Renal cortex interstitium (tissue), 15 donors: ENCODE measurements at places on chromosomes 3 and 15. TPM values are rescaled to one million over a fixed set of nuclear protein-coding genes. Genes with fewer than 3 reads are reported as not detected.
A peak's percentile ranks its signal among the peaks of the same experiment; 100 is the strongest.

ZBTB20 gene
- 6.6 TPM for polyA plus RNA-seq

- no peak for DNase-seq
These were observed 967.8 kb upstream of the CFAP20DC start for GRCh38 chr3:60017631-60018030.

DNA sequence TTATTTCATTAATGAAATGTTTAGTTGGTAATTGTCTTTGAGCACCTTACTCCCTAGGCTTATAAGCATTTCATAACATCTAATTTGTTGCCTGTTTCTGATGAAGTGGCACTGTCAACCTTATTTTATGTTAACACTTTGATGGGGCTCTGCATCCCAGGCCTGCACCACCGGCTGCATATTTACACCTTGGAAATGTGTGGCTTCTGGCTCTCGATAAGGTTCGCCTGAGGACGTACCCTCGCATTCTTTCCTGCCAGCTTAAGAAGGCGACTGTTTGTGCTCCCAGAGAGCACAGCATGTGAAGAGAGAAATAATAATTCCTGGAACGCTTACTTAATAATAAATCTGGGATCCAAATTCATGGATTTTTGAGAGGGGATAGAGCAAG lies 763.3 kb upstream of the CFAP20DC start:
- DNase-seq = no peak

DNA sequence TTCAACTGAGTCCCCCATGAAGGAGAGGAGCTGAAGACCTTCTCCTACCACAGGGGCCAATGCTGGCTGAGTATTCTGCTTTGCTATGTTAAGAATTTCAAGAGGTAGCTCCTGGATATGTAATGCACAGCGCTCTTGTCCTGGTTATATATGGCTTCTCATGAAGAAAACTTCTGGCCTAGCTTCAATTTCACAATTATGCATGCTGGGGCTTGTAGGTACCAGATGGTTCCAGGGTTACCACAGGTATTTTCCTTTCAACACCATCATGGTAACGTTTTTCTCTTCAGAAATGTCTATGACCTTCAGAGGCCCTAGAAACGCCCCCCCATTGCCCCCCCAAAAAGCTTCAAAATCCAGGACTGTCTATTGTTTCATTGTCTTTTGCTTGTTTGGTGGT lies 311.7 kb upstream of the ICE2 start:
- DNase-seq = no peak

- DNase-seq = no peak
These were observed 33.7 kb downstream of the ST6GAL1 start for GRCh38 chr3:186964071-186964470.

GRCh38 chr3:54966979-54967378 lies 39.1 kb upstream of the LRTM1 start:
- no peak for DNase-seq

DNA sequence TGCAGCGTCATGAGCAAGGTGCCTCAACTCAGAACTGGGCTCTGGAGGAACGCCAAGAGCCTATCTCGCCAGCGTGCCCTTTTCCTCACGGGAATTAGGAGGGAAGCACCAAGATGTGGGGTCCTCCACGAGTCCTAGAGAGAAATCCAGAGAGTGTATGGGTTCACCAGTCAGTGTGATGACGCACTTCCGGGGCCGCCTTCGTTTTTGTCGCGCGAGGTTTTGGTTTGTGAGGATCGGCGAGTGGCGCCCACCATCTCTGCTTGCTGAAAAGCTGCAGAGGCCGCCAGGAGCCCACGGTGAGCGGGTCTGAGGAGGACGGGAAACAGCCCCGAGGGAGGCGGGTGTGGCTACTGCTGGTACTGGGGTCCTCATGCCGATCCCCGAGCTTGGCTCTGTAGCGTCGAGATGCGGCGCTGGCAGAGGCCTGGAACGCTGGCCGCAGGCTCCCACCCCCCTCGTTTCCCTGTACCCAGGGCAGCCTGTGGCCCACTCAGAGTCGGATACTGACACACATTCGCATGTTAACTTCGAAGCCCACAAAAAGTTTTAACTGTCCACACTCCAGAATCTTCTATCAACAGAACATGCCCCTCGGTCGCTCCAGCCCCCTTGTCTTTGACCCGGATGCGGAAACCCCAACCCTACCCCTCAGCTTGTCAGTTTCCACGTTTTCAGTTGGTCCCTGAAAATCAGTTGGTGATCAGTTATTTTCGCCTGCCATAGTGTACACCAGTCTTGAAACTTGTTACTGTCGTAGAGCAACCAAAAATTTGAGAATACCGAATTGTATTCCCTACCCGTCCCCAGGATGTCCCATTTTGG lies 30.4 kb downstream of the ZNF662 start:
- peak; percentile 20 for DNase-seq

DNA sequence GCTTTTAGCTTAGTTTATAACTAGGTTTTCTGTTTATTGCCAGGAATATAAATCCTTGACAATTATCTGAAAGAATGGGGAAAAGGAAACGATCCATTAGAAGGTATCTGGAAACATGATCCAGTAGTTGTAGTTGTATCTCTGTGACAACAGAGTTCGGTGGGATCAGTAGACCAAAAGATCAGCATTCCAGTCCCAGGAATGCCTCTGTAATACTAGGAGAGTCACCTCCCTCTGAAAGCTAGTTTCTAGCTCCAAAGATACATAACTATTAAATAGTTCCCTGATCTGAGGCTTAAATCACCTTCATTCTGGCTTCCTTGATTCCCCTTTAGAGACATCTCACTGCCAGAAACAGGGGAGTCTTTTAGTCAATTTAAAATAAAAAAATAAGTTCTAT lies 34.1 kb downstream of the MB21D2 start:
- DNase-seq = no peak
